ENCODE measurements at places on chromosomes 5 and 9.

DNA sequence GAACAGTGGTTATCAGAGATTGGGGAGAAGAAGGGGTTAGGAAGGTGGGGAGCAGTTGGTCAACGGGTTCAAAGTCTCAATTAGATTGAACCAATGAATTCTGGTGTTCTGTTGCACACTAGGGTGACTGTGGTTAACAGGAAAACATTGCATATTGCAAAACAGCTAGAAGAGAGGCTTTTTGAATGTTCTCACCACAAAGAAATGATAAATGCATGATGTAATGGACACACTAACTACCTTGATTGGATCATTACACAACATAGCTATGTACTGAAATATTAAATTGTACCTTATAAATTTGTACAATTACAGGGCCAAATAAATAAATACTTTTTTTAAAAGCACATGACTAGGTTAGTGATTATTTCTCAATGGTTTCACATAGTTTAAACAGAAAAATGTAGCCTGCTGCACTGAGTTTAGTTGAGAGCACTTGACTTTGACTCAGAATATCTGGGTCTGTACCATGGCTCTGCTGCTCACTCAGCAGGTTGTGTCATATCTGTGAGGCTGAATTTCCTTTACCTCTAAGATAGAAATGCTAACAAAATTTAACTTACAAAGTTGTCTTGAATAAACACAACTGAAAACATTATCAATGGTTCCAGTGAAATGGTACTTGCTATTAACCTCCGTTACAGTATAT, 30.4 kb downstream of the NUDT12 start:
- DNase-seq = no peak

- no peak for DNase-seq
These were observed 79.3 kb downstream of the TMC1 start for GRCh38 chr9:72600671-72601070.

- no peak for DNase-seq
These were observed 55.9 kb downstream of the CDK5RAP2 start for GRCh38 chr9:120524038-120524437.

GRCh38 chr9:104795082-104795481, 31.2 kb downstream of the NIPSNAP3B start:
- DNase-seq = no peak

GRCh38 chr5:1756481-1756880, 43.2 kb downstream of the MRPL36 start:
- DNase-seq = no peak

GRCh38 chr5:92513067-92513466, 1068.0 kb downstream of the NR2F1-AS1 start:
- no peak for DNase-seq

DNA sequence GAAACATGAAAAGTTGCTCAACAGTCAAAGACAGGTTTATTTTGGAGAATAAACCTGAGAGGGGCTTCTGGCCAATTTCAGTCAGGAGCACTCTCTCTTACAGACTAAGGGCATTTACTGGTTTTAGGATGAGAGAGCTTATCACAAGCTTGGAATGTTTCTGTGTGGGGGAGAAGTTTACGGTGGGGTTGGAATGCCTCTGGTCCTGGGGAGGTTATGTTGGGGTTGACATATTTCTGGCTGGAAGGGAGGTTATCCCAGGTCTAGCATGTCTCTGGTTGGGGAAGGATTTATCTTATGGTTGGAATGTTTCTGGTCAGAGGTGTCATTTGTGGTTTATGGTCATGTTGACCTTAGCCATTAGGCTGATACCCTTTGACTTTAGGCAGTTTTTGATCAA, 1867.3 kb downstream of the EFNA5 start:
- no peak for DNase-seq

- DNase-seq = no peak
These were observed 180.6 kb downstream of the PDE4D start for GRCh38 chr5:59712836-59713497.

GRCh38 chr5:66477596-66477995, 118.6 kb upstream of the MAST4 start:
- no peak for DNase-seq

DNA sequence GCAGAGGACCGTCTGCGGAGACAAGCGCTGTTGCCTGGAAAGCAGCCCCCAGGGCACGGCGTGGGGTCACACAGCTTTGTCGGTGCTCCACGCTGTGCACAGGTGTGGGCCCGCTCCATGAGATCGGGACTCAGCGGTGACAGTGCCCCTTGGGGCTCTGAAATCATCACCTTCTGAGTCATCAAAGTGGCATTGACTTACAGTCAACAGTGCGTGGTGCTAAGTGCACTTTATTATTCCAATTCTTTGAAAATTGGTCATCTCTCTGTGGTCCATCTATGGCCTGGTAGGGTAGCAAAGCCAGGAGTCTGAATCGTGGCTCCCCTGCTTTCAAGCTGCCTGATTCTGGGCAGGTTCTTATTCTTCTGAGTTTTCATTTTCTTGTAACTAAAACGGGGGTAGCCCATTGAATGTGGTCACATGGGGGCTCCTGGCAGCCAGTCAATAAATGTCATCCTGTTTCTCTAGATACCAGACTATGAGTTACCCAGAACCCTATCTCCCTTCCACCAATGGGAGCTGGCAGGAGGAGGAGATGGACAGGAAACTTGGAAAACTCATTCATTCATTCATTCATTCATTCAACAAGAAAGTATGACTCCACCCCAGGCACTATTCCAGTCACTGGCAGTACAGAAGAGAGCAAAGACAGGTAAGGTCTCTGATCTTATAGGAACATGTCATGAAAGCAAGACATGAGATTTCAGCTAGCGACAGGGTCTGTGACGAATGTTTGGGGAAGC, 20.3 kb upstream of the UNC5A start:
- DNase-seq = no peak

DNA sequence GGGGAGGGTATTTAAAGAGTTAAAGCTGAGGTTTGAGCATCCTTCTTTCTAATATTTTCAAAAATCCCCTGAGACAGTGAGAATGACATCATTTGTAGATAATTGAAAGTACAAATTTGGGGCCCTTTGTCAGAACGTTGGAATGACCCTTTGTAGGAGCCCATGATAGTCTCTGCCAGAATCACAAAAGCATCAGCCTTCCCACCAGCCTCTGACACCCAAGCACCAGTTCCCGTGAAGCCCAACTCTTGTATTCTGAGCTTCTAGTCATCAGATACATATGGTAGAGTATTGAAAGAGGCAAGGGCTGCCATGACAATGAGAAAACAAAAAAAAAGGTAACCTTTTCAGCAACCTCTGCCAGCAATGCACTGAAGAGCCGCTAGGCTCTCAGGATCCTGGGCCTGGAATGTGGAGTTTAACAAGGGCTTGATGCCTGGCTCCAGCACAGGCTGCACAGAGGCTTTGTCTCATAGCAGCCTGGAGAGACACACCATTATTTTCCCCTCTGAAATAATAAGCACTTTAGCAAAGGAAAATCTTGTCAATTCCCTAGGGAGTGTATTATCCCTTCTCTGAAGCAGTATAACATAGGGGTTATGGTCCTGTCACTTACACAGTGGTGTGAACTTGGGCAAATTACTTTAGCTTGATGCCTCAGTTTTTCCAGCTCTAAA, 114.4 kb downstream of the ZNF608 start:
- DNase-seq = no peak

DNA sequence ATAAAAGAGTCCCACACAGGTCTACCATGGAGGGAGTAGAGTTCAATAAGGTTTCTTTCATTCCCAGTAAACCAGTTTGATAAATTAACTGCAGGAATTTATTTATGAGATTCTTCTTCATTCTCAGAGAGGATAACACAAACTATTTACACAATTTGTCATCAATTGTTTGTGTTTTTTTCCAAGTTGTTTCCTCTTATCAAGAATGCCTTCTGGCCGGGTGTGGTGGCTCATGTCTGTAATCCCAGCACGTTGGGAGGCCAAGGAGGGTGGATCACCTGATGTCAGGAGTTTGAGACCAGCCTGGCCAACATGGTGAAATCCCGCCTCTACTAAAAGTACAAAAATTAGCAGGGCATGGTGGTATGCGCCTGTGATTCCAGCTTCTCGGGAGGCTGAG, 216.7 kb downstream of the MLLT3 start:
- no peak for DNase-seq

DNA sequence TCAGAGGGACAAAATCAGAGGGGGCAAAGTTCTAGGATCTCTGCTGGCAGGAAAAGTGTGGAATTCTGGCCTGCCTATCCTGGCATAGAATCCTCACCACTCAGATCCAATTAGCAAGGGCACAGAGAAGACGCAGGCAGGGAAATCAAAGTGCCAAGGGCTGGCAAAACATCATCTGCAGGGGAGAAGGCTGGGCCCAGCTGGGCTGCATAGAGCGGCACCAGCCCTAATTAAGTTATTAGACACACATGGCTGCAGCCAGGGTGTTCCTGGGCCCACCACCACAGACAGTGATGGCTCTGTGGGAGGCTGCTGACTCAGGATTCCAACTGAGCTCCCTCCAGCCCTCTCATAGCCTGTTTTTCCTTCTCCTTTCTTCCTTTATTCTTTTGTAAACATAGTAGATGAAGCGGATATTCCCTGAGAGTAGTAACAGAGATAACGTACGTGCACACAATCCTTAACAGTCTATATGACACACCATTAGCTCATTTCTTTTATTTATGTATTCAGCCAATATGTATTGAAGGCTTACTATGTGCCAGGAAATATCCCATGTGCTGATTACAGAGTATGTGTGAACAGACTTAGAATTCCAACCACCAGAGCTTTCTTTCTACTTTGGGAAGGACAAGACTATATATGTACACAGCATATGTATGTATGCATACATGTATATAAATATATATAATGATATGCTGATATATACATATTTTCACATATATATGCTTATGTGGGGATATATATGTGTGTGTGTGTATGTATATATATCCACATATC, 236.1 kb downstream of the ASTN2 start:
- DNase-seq = no peak

- DNase-seq = peak; percentile 88
These were observed 37.6 kb upstream of the ANKRD55 start for GRCh38 chr5:56270568-56271392.

DNA sequence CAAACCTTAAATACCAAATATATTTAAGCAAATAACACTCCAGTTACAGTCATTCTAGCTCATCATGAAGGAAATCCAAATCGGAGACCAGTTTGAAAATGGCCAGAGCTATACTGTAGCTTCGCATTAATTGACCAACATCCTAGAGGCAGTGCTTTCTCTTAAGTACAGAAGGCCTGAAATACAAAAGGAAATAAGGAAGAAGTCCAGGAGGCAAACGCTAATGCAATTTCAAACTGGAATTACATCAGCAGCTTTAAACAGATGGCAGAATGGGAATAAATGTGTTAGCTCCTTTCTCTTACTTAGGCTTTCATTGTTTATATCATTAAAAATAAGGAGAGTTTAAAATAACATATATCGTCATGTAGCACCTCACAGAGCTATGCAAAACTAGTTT, 197.0 kb downstream of the SEC61B start:
- no peak for DNase-seq

- DNase-seq = no peak
These were observed 607 bp upstream of the HNRNPAB start for GRCh38 chr5:178203670-178204181.

- no peak for DNase-seq
These were observed 18.1 kb upstream of the BOD1 start for GRCh38 chr5:173634465-173634983.

DNA sequence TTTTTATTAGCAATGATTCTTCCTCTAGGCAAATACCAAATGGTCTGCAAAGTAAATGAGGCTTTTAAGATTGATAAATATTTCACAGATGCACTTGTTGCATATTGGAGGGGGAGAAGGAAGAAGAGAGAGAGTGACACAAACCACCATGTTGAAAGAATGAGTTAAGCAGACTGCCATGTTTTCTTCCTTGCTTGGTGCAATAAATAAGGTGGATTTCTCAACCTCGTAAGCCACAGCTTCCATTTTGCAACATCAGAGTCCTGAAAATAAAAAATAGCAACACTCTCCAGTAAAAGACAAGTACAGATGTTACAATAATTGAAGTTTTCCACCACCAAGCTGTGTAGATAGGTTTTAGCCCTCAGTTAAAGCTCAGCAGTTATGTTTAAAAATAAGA, 202.9 kb downstream of the SGCD start:
- DNase-seq = no peak

- DNase-seq = no peak
These were observed 235.7 kb upstream of the HAPLN1 start for GRCh38 chr5:83956386-83956785.

- DNase-seq = no peak
These were observed 220.2 kb downstream of the EFNA5 start for GRCh38 chr5:107450531-107450930.

- no peak for DNase-seq
These were observed 1.1 kb upstream of the TCF7 start for GRCh38 chr5:134113363-134113889.

GRCh38 chr9:136527721-136528710, 17.8 kb downstream of the NOTCH1 start:
- no peak for DNase-seq

DNA sequence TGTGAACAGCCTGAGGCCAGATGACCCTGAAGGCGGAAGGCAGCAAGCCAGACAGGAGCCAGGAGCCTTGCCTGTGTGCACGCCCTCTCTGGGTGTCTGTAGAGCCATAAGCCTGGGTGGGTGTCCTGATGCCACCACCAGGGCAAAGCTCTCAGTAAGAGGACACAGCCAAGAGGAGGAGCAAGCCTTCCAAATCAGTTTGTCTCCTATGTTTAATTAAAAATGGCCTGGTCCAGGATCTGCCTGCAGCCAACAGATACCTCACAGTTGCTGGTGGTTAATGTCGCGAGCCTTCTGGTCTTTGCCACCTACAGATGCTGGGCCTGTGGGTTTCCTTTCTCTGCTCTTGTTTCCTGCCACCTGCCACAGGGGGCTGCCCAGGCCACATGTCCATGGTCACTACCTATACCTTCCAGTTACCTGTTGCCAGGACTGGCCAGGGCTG, 56.9 kb downstream of the SYK start:
- DNase-seq = no peak

- no peak for DNase-seq
These were observed 78.7 kb upstream of the IRX4 start for GRCh38 chr5:1961304-1961946.

GRCh38 chr9:96164268-96164683, 137.7 kb downstream of the HSD17B3 start:
- no peak for DNase-seq

DNA sequence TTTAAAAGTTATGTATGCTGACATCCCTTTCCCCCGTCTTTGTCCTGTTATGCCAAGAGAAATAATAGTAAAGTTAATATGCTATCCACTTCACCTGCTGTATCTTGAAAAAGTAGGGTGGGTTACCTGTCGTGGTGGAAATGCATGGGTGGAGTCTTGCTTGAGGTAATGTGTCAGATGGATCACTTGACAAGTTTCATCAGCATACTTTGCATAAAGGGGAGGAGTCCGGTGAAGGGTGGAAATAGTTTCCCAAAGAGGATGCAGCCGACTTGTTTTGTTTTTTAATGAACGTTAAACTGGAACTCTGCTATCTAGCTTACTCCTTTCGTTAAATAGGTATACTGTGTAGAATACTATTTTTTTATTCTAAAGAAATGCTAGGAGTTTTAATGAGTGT, 9.0 kb upstream of the DMRT3 start:
- DNase-seq = no peak

DNA sequence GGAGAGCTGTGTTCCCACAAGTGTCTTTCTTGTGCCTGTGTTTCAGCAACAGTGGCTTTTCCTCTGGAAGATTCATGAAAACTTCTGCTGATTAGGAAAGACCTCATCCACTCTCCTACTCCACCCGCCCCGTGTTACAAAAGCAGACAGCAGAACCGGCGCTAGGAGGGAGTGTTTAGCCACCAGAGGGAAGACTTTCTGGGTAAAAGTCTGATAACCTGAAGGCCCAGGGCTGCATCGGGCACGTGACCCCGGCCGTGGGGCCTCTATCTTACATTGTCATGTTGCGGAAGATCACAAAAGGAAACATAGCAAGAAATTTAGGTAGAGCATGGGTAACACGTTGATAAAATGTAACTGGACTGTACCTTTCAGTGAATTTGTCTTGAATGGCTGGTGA, 32.0 kb upstream of the DMRT2 start:
- DNase-seq = no peak
